ENCODE measurements at places on chromosomes 4 and X. TPM values are rescaled to one million over a fixed set of nuclear protein-coding genes. Genes with fewer than 3 reads are reported as not detected.
A peak's percentile ranks its signal among the peaks of the same experiment; 100 is the strongest.

DNA sequence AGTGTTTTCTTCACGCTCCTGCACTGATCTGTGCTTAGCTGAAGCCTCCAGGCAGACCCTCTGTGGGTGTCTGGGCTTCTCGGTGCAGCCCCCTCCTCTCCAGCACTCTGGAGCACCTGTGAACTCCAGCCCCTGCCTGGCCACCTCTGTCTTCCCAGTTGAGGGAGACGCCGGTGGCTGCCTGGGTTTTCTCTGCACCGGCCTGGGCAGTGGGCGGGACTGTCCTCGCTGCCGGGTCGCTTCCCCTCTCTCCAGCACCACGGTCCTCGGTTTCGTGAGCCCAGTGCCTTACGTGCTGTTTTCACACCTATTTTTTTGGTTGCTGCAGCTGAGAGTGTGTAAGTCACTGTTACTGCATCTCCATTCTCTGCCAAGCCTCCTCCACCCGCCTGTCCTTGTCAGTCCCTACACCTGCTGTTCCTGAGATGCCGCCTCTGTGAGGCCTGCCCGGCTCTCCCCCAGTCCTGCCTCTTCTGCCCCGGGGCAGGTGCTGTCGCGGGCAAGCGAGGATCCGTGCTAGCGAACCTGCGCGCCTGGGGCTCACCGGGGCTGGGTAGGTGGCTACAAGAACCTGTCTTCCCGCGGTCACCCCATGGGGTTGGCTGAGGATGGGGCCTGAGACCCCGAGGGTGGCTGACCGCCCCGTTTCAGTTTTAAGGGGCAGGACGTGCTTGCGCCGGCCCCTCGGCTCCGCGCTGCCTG, 2.4 kb upstream of the FGFRL1 start:
- DNase-seq: peak; percentile 43
- H3K36me3 ChIP-seq: peaks cover 1% of the 10 kb centered on the region
- H3K4me3 ChIP-seq: peak overlapping the region; percentile 67
- peaks cover 18% of the 10 kb centered on the region for H3K4me1 ChIP-seq
- peak overlapping the region; percentile 31 for H3K27ac ChIP-seq

- peaks cover 19% of the 10 kb centered on the region for H3K36me3 ChIP-seq
- H3K4me1 ChIP-seq: peaks cover 29% of the 10 kb centered on the region
- DNase-seq: peak; percentile 43
- peak within 1 kb of the TSS; percentile 81 for H3K4me3 ChIP-seq
- peaks cover 11% of the 10 kb centered on the region for H3K27me3 ChIP-seq
Observed at GRCh38 chr4:52659001-52659721, at the start of gene USP46. Gene USP46 (minus strand): TSS chr4:52659301. CDS start chr4:52659150, 151 bp downstream.

- peak overlapping the region; percentile 41 for H3K4me3 ChIP-seq
- H3K36me3 ChIP-seq: no peaks in the 10 kb centered on the region
- H3K4me1 ChIP-seq: peaks cover 8% of the 10 kb centered on the region
- DNase-seq: no peak
- H3K27me3 ChIP-seq: peaks cover 53% of the 10 kb centered on the region
Observed at GRCh38 chr4:20252656-20253282, 1.1 kb downstream of the SLIT2 start.

DNA sequence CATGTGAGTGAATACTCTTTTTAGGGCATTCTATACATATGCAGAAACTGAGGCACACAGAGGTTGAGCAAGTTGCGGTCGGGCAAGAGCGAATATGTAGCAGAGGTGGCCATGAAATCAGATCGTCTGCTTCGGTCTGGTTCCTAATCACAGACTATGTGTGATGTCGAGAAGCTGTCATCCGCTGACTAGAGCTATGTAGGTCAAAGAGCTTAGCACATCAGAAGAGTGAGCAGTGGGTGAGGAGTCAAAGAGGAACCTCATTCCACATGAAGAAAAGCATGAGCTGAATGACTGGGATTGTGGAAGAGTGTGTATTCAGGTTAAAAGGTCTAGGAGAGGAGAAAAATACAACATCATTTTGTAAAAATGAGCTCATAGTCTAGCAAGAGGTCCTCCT, 19.0 kb downstream of the GAB3 start:
- H3K27me3 ChIP-seq: no peaks in the 10 kb centered on the region
- no peak overlapping the region for H3K4me3 ChIP-seq
- no peak for DNase-seq
- H3K27ac ChIP-seq: peak overlapping the region; percentile 48

- no peak overlapping the region for H3K4me3 ChIP-seq
- H3K36me3 ChIP-seq: no peaks in the 10 kb centered on the region
- no peak overlapping the region for H3K27ac ChIP-seq
- peaks cover under 1% of the 10 kb centered on the region for H3K4me1 ChIP-seq
- peaks cover 3% of the 10 kb centered on the region for H3K27me3 ChIP-seq
- DNase-seq: no peak
Observed at GRCh38 chrX:2536974-2537373, 36.2 kb upstream of the DHRSX start.

- no peak overlapping the region for H3K4me3 ChIP-seq
- no peak for DNase-seq
- no peaks in the 10 kb centered on the region for H3K36me3 ChIP-seq
Observed at GRCh38 chr4:164989471-164989870, 12.0 kb upstream of the TRIM61 start.

- no peak overlapping the region for H3K4me3 ChIP-seq
- H3K27me3 ChIP-seq: no peaks in the 10 kb centered on the region
- no peak overlapping the region for H3K27ac ChIP-seq
- DNase-seq: no peak
- no peaks in the 10 kb centered on the region for H3K4me1 ChIP-seq
- peaks cover 34% of the 10 kb centered on the region for H3K36me3 ChIP-seq
Observed at GRCh38 chr4:168978001-168978700, 31.9 kb downstream of the CBR4 start.

- no peak overlapping the region for H3K4me3 ChIP-seq
- no peaks in the 10 kb centered on the region for H3K27me3 ChIP-seq
- H3K27ac ChIP-seq: no peak overlapping the region
- DNase-seq: no peak
Observed at GRCh38 chrX:43985511-43985910, 12.3 kb upstream of the NDP start.

- no peak overlapping the region for H3K4me3 ChIP-seq
- peaks cover 7% of the 10 kb centered on the region for H3K4me1 ChIP-seq
- H3K27ac ChIP-seq: no peak overlapping the region
- peaks cover 35% of the 10 kb centered on the region for H3K36me3 ChIP-seq
- no peaks in the 10 kb centered on the region for H3K27me3 ChIP-seq
Observed at GRCh38 chr4:38017609-38018008, 57.4 kb downstream of the PTTG2 start.

- no peak for DNase-seq
- no peaks in the 10 kb centered on the region for H3K4me1 ChIP-seq
- peaks cover 7% of the 10 kb centered on the region for H3K27me3 ChIP-seq
- no peak overlapping the region for H3K27ac ChIP-seq
- H3K36me3 ChIP-seq: no peaks in the 10 kb centered on the region
- H3K4me3 ChIP-seq: no peak overlapping the region
Observed at GRCh38 chr4:76606645-76607265, 171.7 kb downstream of the SHROOM3 start.

- no peak overlapping the region for H3K27ac ChIP-seq
- no peak for DNase-seq
- H3K4me3 ChIP-seq: no peak overlapping the region
- H3K4me1 ChIP-seq: no peaks in the 10 kb centered on the region
- H3K27me3 ChIP-seq: peaks cover 2% of the 10 kb centered on the region
Observed at GRCh38 chr4:174398728-174399127, 115.0 kb downstream of the CEP44 start.

DNA sequence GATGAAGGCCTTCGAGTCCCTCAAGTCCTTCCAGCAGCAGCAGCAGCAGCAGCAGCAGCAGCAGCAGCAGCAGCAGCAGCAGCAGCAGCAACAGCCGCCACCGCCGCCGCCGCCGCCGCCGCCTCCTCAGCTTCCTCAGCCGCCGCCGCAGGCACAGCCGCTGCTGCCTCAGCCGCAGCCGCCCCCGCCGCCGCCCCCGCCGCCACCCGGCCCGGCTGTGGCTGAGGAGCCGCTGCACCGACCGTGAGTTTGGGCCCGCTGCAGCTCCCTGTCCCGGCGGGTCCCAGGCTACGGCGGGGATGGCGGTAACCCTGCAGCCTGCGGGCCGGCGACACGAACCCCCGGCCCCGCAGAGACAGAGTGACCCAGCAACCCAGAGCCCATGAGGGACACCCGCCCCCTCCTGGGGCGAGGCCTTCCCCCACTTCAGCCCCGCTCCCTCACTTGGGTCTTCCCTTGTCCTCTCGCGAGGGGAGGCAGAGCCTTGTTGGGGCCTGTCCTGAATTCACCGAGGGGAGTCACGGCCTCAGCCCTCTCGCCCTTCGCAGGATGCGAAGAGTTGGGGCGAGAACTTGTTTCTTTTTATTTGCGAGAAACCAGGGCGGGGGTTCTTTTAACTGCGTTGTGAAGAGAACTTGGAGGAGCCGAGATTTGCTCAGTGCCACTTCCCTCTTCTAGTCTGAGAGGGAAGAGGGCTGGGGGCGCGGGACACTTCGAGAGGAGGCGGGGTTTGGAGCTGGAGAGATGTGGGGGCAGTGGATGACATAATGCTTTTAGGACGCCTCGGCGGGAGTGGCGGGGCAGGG, 568 bp downstream of the HTT start:
- no peaks in the 10 kb centered on the region for H3K27me3 ChIP-seq
- H3K4me1 ChIP-seq: peaks cover 31% of the 10 kb centered on the region
- peak overlapping the region; percentile 91 for H3K4me3 ChIP-seq
- peak overlapping the region; percentile 90 for H3K27ac ChIP-seq
- peak; percentile 53 for DNase-seq

GRCh38 chr4:19227701-19228100, 1024.0 kb upstream of the SLIT2 start:
- no peaks in the 10 kb centered on the region for H3K27me3 ChIP-seq
- no peak for DNase-seq
- no peak overlapping the region for H3K4me3 ChIP-seq
- no peaks in the 10 kb centered on the region for H3K36me3 ChIP-seq
- H3K4me1 ChIP-seq: no peaks in the 10 kb centered on the region

- H3K27ac ChIP-seq: no peak overlapping the region
- no peaks in the 10 kb centered on the region for H3K27me3 ChIP-seq
- DNase-seq: no peak
- no peaks in the 10 kb centered on the region for H3K4me1 ChIP-seq
Observed at GRCh38 chr4:185369731-185370130, 26.0 kb downstream of the LRP2BP start.

- no peaks in the 10 kb centered on the region for H3K27me3 ChIP-seq
- H3K4me1 ChIP-seq: no peaks in the 10 kb centered on the region
- H3K4me3 ChIP-seq: no peak overlapping the region
- no peak overlapping the region for H3K27ac ChIP-seq
- H3K36me3 ChIP-seq: no peaks in the 10 kb centered on the region
Observed at GRCh38 chr4:103887191-103887590, 167.4 kb upstream of the TACR3 start.

GRCh38 chrX:111337067-111337637, 66.9 kb upstream of the CAPN6 start:
- no peak for DNase-seq
- H3K36me3 ChIP-seq: no peaks in the 10 kb centered on the region
- H3K27me3 ChIP-seq: no peaks in the 10 kb centered on the region
- no peaks in the 10 kb centered on the region for H3K4me1 ChIP-seq
- H3K27ac ChIP-seq: no peak overlapping the region

DNA sequence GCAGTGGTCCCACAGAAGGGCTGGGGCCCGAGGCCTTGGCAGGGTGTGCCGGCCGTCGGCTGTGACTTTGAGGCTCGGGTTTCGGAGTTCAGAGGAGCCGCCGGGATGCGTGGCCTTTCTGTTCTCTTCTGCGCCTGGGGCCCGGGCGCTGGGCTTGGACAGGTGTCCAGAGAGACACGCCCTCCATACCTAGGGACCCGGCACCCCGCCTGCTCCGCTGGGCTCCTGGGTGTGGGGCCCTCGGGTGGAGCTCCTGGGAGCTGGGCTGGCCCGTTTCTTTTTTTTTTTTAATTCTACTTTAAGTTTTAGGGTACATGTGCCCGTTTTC, 11.3 kb downstream of the FGFRL1 start:
- no peak for DNase-seq
- no peak overlapping the region for H3K27ac ChIP-seq
- peaks cover 12% of the 10 kb centered on the region for H3K4me1 ChIP-seq
- H3K4me3 ChIP-seq: no peak overlapping the region

DNA sequence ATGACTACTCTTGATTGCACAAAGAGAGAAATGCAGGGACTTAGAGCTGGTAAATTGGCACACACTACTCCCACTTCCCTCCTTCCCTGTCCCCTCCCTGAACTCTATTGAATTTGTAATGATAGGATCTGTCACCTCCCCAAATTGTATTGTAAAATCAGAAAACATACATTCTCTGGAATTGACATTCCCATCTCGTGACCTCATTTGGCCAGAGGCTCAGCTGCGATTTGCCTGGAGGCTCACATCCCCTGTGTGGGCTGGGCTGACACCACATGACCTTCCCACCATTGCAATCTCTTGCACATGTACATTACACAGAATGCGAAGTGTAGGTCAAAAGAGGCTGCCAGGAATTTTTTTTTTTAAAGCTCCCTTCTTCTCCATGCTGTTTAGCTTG, 172.1 kb downstream of the MID1IP1 start:
- no peaks in the 10 kb centered on the region for H3K27me3 ChIP-seq
- no peak overlapping the region for H3K4me3 ChIP-seq
- H3K36me3 ChIP-seq: no peaks in the 10 kb centered on the region

DNA sequence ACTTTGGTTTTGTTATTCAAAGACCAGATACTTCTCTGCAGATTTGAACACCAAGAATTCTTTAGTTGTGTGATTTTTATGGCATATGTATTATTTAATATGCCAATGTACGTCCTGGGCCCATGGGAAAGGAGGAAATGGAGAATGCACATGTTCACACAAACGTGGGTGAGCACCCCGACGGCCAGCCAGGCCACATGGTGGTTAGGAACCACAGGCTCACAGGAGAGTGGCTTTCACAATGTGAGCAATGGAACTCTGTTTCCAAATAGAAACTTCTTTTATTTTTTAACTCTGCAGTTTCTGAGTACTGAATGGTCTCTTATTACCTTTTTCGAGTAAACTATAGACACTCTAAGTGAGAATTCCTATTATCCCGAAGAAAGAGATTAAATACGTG, 58.0 kb upstream of the UNC5C start:
- peaks cover 3% of the 10 kb centered on the region for H3K27me3 ChIP-seq
- H3K4me1 ChIP-seq: no peaks in the 10 kb centered on the region
- no peak for DNase-seq
- no peak overlapping the region for H3K4me3 ChIP-seq
- H3K27ac ChIP-seq: no peak overlapping the region

- H3K36me3 ChIP-seq: no peaks in the 10 kb centered on the region
- no peaks in the 10 kb centered on the region for H3K27me3 ChIP-seq
- H3K4me3 ChIP-seq: no peak overlapping the region
- no peak for DNase-seq
Observed at GRCh38 chrX:67953658-67954057, 409.8 kb downstream of the AR start.

GRCh38 chrX:140713174-140713539, 3.6 kb downstream of the LINC00632 start:
- H3K4me1 ChIP-seq: no peaks in the 10 kb centered on the region
- peak; percentile 5 for DNase-seq
- no peaks in the 10 kb centered on the region for H3K36me3 ChIP-seq
- peaks cover 2% of the 10 kb centered on the region for H3K27me3 ChIP-seq

FAM149A gene
- 0.50 TPM for total RNA-seq

AFF2 gene
- 0.69 TPM for total RNA-seq

SPACA5 gene
- total RNA-seq: 0.40 TPM

FGF13 gene
- not detected for total RNA-seq

BTK gene
- not detected for total RNA-seq

PFKFB1 gene
- total RNA-seq: 0.64 TPM

PNMA6A gene
- 0.15 TPM for total RNA-seq

ENPP6 gene
- total RNA-seq: 0.75 TPM

FAM120C gene
- total RNA-seq: 12.1 TPM

SPP1 gene
- total RNA-seq: 0.79 TPM

WDR45 gene
- 48.6 TPM for total RNA-seq

COL25A1 gene
- total RNA-seq: not detected

CSAG3 gene
- 0.62 TPM for total RNA-seq

OGT gene
- 362 TPM for total RNA-seq

PRKX gene
- total RNA-seq: 62.7 TPM

HTN3 gene
- not detected for total RNA-seq

MAGEB1 gene
- total RNA-seq: not detected

NLGN3 gene
- total RNA-seq: 1.6 TPM

ERVMER34-1 gene
- not detected for total RNA-seq

Measured in activated CD4-positive, alpha-beta T cell treated with anti-CD3 and anti-CD28 coated beads, Interleukin-2, amount 10 ng/mL, durations not matched to agents 7 days and 5 days (primary cell).